ENCODE measurements at places on chromosomes 12 and 14. TPM values are rescaled to one million over a fixed set of nuclear protein-coding genes. Genes with fewer than 3 reads are reported as not detected.

DNA sequence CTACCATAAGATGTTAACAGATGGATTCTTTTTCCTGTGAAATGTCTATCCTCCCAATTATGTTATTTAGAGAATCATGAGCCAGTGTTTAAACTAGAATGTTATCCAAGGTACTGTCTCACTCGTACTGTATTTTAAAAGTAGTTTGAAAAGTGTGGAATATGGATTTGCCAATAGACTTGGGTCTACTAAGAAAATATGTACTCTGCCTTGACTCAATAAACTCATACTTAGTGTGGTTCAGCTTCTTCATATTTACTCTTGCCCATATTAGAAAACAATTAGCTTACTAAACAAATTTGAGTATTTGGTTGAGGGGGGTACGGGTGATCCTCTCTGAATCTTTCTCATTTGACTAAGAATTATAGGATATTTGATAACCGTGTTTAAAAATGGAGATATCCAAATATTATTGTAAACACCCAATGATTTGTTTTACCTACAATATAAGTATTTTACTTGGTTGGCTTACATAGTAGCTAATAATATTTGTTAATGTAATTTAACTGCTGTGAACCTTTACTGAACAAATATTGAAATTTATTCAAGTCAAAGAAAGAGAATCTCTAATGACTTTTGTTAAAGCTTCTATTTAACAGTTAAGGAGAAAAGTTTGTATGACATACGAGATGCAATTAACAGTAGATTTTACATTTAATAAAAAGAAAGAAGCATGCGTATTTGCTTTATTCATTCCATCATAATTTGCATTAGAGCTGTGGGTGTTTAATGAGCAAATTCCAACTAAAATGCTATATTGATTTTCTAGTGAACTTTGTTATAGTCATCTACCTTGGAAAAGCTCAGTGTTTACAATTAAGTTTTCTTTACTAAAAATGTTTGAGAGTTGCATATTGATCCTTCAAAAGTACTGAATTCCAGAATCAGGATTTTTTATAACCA, 81.2 kb downstream of the MIPOL1 start:
- DNase-seq, result no peak

DNA sequence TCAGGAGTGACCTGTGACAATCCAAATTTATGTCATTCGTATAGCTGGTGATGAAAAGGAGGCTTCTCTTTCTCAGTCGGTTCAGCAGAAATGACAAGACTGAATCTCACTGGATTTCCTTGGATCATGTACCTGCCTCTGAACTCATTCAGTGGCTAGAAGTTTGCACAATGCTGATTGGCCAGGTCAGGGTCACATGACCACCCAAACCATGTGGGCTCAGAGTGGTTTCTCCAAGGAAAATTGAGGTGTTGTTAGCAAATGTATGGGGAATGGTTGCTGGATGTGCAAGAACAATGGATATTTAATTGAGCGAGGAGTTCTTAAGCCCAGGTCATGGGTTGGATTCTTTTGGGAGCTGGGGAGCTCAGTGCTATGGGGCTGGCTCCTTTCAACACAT, 227.5 kb downstream of the AACS start:
- DNase-seq, result no peak

- DNase-seq, result no peak
These were observed 15.6 kb downstream of the OTX2 start for GRCh38 chr14:56794557-56795283.

GRCh38 chr12:24500831-24501230, 448.1 kb downstream of the BCAT1 start:
- DNase-seq, result no peak

DNA sequence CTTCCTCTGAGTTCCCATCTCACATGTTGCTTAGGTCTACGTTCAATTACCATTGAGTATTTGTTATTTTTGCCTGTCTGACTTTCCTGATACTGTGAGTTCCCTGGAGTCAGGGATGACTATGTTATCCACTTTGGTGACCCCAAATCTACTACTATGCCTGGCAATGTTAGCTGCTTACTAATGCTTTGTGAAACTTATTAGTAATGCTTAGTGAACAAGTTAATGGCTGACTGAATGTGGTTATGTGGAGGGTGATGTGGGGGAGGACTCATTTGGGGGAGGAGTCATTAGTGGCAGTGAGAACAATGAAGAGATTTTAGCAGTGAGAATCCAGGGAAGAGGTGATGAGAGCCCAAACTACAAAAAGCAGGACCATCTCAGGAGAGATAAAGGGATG, 121.6 kb downstream of the KTN1 start:
- DNase-seq, result no peak

DNA sequence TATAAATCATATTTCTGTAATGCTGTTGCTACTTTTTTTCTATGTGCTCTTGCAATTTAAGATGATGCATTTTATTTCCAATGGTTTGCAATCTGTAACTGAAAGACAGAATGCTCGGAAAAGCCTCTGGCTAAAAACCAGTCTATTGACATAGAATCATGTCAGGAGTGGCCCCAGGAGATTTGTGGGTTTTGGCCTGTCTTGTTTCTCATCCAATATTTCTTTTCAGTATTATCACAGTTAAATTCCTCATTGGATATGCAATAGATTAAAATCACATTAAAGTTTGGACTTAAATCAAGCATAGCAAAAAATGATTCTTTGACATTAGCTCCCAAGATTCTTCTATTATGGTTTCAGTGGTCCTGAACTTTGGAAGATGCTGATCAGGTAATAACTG, 19.1 kb upstream of the SLC38A2 start:
- DNase-seq, result no peak

DNA sequence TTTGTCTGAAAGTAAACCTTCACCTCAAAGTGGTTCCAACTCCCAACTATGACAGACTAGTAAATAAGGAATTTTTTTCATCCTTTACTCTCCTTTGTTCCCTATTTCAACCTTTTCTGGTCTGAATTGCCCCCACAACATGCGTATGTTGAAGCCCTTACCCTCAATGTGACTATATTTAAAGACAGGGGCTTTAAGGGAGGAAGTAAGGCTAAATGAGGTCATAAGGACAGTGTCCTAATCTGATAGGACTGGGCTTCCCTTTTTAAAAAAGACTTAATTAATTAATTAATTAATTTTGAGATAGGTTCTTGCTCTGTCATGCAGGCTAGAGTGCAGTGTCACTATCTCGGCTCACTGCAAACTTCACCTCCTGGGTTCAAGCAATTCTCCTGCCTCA, 86.3 kb downstream of the VCPKMT start:
- no peak for DNase-seq

DNA sequence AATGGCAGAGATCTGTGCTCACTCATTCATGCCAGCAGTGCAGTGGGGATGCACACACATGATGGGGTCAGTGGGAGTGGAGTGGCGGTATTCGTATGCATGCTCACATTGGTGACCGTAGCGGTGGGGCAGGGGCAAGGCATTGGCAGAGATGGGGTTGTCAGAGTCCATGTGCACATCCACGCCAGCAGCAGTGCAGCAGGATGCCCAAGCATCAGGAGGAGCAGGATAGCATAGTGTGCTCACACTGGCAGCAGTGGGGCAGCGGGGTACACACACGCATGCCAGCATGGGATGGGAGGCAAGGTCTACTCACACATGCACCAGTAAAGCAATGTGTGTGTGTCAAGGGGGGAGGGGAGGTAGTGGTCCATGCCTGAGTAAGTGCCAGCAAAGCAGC, 89.4 kb upstream of the GARIN6 start:
- no peak for DNase-seq

DNA sequence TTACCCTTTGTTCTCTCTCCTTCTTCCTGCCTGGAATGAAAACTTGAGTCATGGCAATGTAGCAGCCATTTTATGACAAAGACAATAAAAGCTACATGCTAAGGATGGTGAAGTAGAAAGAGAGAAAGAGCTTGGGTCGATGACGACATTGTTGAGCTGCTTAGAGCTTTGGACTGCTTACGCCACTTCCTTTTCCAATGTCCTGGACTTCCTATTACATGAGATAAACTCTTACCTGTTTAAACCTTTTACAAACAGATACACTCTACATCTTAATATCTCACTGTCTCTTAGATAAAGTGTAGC, 70.1 kb downstream of the PEBP1 start:
- DNase-seq, result no peak

GRCh38 chr12:99767809-99768208, 120.3 kb downstream of the GARIN6 start:
- DNase-seq, result no peak

The PMEL gene
- total RNA-seq, result 31.9 TPM

GRCh38 chr12:105622220-105622619, 291.7 kb downstream of the C12orf75 start:
- DNase-seq, result no peak

The TCP11L2 gene
- 81.4 TPM for total RNA-seq

GRCh38 chr12:6960593-6961277, 9.6 kb downstream of the PTPN6 start:
- DNase-seq, result no peak

The DIP2B gene
- total RNA-seq, result 70.5 TPM

DNA sequence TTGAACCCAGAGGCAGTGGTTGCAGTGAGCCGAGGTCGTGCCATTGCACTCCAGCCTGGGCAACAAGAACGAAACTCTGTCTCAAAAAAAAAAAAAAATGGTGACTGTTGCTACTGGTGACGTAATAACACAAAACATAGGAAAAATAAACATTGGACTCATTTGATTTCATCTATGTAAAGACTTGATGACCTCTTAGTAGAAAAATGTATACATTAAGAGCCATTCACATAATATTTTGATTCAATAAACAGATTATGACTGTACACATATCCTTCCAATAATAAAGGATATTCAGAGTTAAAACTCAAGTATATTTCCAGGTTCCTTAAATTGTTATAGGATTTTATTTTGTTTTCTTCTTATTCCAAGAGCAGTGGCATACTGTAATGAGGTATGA, 65.7 kb upstream of the AEBP2 start:
- DNase-seq, result no peak

The NRL gene
- total RNA-seq, result 0.52 TPM

The ADIPOR2 gene
- 30.2 TPM for total RNA-seq

- no peak for DNase-seq
These were observed 211.8 kb upstream of the HMGA2 start for GRCh38 chr12:65612440-65612839.

- DNase-seq, result peak; percentile 39
These were observed 62.3 kb downstream of the RAB35 start for GRCh38 chr12:120054293-120054692.

GRCh38 chr14:92600318-92601053, 86.9 kb downstream of the RIN3 start:
- DNase-seq, result no peak

DNA sequence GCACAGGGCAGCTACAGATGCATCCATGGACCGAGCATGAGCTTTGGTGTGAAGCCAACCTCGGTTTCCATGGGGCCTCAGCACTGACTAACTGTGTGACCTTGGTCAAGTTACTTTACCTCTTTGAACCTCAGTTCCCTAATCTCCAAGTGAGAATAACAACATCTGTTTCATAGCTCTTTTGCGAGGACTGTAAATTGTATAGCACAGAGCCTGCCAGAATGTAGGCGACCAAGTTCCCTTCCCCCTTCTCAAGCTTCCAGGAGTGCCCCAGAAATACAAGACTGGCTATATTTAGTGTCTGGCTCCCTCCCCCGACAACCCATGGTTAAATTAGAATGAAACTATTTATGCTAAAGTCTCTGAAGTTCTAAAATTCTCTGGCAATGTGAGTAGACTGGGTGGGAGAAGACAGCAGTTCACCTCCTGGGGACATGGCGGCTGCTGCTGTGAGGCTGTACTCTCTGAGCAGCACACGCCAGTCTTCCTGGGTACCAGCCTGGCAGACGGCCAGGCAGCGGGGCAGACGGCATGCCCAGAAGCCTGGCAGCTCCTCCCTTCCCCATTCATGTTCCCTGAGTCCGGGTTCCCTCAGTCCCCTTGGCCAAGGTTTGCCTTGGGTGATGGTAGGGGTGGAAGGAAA, 22.0 kb upstream of the TMED10 start:
- no peak for DNase-seq

DNA sequence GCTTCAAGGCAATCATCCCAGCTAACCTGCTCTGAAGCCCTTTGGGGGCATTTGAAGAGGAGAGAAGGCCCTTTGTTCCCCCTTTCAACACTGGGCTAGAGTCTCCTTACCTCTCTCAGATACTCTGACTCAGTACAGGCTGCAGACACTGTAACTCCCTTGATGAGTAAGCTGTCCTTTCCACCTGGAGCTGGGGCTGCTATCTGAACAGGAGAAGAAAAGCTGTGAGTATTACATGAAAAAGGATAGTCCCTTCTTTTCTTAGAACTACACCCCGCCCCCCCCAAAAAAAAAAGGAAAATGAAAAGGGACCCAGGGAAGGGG, 186.6 kb upstream of the PLEKHG7 start:
- DNase-seq, result no peak

DNA sequence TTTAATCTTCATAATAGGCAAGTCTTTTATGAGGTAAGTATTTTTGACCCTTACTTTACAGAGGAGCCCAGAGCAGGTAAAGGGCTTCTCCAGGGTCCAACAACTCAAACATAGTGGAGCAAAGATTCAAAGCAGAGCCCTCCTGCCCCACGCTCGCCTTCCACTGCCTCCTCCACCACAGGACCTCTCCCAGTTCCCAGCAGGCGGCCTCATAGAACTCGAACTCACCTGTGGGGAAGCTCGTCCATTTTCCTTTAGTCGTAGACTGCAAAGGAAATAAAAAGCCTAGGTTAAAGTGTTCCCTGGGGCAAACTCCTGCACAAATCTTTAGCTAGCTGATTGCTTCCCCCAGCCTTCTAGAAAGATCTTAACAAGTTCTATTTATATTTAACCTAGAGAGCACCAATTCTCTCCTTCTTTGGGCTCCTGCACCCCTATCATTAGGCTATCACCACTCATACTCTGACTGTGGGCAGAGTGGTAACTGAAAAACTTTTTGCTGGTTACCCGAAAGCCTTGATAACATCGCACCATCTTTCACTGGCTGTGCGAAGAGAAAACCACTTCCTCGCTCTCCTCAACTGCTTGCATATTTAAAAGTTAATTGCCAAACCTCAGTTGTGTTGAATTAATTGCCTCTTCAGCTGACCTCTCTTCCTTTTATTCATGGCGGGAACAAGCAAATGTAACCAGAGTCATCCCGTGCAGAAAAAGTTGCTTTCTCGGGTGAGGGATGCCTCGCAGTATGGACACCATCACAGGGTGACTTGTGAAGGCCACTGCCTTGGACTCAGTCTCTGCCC, 299.6 kb downstream of the DPF3 start:
- peak; percentile 42 for DNase-seq

DNA sequence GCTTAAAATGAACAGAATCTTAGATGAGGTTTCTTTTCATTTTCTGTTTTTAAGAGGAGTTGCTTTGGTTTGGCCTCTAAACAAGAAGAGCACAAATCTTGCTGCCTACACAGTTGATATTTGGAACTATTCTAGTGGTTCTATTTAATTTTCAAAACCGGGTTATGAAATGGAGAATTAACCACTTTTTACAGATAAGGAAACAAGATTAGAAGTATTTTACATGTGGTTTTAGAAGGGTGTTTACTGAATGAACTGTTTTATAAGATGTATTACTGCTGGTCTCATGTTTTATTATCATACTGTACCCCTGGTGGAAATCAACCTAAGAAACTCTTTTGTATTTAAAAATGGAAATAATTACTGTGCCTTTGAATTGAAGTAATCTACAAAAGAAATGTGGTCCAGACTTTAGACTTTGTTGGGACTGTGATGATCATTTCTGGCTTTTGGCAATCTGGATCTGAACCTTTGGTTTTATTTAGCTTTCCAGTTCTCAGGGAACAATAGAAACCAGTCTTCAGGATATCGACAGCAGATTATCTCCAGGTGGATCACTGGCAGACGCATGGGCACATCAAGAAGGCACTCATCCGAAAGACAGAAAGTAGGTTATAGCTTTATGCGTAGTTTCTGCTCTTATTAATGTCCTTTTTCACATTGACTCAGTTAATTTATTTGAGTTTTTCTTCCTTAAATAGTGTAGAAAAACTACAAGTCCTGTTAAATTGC, 43.2 kb downstream of the TBK1 start:
- no peak for DNase-seq

The METTL1 gene
- 10.3 TPM for total RNA-seq

The HSPB8 gene
- 121 TPM for total RNA-seq

The CAPZA3 gene
- not detected for total RNA-seq
